ENCODE measurements at places on chromosomes 4 and X. TPM values are rescaled to one million over a fixed set of nuclear protein-coding genes. Genes with fewer than 3 reads are reported as not detected.

DNA sequence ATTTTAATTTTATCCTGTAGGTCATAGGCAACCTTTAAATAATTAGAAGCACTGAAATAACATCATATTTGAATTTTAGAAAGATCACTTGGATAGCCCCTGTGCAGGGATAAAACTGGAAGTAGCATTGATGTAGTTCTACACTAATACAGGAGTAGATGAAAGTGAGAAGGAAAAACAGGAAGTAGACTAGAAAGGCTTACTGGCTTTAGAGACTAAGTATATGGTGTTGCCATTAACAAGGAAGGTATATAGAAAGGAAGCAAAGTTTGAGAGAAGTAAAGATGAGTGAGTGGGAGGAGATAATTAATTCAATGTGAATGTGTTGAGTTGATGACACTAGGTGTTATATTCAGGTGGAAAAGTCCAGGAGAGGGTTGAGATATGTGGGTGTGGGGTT lies 73.1 kb upstream of the EPGN start:
- DNase-seq, result no peak

- no peak for DNase-seq
These were observed 52.9 kb upstream of the EDA start for GRCh38 chrX:69562904-69563578.

GRCh38 chrX:24982306-24982965 lies 33.3 kb downstream of the ARX start:
- DNase-seq, result no peak

- DNase-seq, result no peak
These were observed 484.0 kb upstream of the TECRL start for GRCh38 chr4:64893205-64893604.

GRCh38 chrX:49761481-49761880 lies 65.7 kb upstream of the PAGE1 start:
- DNase-seq, result no peak

GRCh38 chr4:81360737-81361136 lies 111.0 kb downstream of the RASGEF1B start:
- DNase-seq, result no peak

DNA sequence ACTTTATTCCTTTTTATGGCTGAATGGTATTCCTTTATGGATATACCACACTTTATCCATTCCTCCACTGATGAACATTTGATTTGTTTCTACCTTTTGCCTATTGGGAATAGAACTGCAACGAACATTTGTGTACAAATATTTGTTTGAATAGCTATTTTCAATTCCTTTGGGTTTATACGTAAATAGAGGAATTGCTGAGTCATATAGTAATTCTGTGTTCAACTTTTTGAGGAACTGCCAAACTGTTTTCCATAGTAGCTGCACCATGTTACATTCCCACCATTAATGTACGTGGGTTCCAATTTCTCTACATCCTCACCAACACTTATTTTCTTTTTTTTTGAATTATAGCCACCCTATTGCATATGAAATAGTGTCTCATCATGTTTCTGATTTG lies 156.5 kb upstream of the ATP6AP2 start:
- DNase-seq, result no peak

DNA sequence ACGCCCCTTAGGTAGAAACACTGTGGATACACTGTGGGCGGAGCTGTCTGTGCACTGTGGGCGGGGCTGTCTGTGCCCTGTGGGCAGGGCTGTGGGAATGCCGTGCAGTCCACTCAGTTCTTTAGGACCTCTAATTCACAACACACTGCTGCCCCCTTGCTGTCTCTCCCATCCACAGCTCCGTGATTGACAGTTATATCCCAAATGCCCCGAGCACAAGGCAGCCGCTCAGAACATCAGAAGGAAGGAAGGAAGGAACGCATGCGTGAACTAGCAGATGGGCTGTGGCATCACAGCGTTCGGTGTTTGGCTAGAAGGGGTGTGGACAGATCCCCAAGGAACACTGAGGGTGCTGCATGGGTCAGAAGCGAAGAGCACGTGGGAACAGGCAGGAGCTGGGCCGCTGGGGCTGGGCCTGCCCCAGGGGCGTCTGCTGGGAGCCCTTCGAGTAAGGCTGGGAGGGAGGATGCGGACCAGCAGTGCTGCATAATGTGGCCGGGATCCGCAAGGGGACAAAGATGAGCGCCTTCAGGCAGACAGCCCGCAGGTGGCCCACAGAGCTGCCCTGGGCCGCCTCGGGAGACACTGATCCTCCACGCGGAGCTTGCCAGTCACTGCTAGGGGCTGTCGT lies 29.8 kb downstream of the ACOX3 start:
- DNase-seq, result no peak

GRCh38 chrX:73213734-73214425 lies 771 bp downstream of the NAP1L2 start:
- DNase-seq, result no peak

DNA sequence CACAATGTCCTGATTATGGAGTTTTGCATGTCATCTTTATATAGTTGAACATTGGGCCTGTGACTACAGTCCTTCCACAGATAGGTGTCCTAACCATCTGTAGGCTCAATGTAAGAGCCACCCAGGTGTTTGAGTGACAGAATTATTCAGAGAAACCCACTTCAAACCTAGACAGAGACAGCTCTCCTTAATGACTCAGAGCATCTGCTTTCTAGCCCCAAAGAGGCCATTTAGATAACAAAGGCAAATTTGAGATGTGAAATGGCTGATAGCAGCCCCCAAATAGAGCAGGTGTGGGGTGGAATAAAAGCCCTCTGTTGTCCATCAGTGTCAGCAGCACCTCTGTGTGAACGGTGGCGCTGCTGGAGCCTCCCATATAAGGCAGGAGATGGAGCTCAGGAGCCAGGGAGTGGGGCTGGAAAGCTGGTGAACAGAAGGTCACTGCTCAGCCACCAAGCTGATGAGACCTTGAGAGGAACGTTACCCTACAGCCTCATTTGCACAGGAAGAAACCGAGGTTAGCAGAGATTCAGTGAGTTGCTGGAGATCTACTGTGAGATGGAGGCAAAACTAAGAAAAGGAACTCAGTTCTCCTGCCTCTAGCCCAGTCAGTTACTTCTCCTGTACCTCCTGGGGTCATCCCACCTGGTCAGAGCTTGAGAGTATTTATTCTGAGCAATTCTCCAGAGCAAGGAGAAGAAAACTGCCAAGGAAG lies 153.3 kb upstream of the LNX1 start:
- DNase-seq, result no peak

DNA sequence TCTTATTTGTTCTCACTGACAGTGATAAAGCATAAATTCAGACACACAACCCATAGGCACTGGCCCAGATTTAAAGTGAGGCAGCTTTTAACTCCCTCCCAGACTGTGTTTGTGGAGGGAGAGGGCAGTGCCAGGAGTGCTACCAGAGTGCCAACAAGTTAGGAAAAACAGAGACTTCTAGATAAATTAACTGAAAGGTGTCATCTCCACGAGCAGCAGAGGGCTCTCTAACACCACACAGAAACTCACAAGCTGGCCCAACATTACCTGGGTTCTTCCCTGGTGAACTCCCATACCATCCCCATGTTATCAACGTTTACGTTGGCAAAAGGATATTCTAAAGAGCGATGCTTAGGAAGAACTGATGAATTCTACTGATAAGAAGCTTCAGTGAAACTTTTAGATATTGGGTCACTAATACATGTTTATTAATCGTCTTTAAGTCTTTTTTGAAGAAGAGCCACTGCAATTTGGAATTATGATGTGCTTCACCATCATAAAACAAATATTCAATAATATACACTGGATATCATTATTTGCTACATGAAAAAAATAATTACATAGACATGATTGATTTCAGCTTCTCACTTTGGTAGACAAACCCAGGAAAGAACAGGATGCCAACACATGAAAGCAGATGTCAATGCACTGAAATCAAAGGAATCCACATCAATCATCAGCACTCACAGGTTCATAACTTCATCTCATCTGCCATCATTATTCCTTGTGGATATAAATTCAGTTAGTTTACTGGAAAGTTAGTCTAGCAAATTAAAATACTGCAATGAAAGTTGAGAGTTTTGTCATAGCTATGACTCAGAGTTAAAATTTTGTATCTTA lies 121.2 kb upstream of the NAP1L5 start:
- DNase-seq, result peak; percentile 54

- DNase-seq, result no peak
These were observed 594 bp downstream of the MSMO1 start for GRCh38 chr4:165328101-165328425.

DNA sequence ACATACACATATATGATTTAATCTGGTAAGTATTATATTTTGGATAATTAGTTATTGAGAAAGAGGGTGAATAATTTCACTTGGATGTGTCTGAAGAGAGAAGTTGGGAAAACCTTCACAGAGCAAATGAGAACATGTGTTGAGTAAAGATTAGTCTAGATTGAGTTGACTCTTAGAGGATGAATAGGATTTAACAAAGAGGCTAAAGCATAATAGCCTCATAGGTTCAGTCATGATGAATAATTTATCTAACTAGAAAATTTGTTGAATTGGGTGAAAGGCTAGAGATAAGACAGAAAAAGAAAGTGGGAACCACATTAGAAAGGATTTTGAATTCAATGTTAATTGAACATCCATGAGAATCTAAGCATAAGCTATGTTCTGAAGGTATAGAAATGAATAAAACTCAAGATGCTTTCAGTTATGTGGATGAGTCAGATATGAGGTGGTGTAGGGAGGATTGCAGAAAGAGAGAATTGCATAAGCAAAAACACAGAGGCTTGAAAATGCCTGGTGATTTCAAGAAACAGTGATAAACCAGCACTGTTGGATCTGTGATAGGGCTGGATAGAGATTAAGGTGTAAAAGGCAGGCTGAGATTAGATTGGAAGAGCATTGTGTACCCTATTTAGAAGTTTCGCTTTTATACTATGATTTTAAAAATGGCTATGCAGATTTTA lies 207.6 kb upstream of the NR3C2 start:
- DNase-seq, result no peak

GRCh38 chr4:180610324-180610723 lies 1632.9 kb upstream of the TENM3 start:
- DNase-seq, result no peak

- no peak for DNase-seq
These were observed 18.4 kb downstream of the MAML3 start for GRCh38 chr4:140135529-140136088.

- DNase-seq, result no peak
These were observed 291.7 kb downstream of the KCNIP4 start for GRCh38 chr4:21656832-21657231.

DNA sequence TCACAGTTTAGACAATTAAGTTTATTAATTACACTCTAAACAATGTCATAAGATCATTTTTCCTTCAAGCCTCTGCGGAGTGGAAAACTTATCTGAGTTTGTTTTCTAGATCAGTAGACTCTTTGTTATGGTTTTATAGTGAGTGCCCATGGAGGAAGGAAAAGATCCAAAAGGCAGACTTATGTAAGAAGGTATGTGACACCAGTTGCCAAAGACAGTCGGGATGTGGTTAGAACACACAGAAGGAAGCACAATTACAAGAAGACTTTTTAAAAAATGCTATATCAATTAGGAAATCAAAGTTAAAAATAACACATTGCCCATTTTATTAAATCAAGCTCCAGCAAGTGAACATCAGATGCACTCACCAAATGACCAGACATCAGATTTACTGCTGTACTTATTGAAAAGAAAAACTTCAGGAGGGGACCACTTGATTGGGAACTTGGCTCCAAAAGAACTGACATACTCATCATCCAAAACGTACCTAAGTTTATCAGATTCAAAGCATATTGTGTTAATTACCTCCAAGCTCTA lies 57.1 kb downstream of the NIPAL1 start:
- DNase-seq, result no peak

DNA sequence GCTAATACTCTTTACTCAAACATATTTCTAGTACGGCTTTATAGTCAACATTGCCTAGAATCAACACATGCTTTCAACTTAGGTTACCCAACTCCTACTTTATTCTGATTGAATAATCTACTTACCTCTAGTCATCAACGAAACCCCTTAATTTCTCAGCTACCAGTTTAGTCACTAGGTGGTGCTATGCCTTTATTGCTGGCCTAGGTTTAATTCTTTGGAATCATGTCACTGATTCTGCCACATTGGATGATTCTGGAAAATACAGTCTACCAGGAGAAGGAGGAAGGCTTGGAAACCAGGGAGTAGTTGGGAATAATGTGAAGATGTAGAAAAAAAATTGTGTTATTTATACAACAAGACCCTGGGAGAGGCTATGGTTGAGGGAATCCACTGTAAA lies 167.7 kb downstream of the DCAF12L2 start:
- no peak for DNase-seq

- DNase-seq, result no peak
These were observed 11.8 kb downstream of the IGFBP7 start for GRCh38 chr4:57098415-57098814.

GRCh38 chr4:169342159-169342860 lies 71.6 kb upstream of the SH3RF1 start:
- DNase-seq, result peak; percentile 22

- no peak for DNase-seq
These were observed 1.2 kb downstream of the PRKX start for GRCh38 chrX:3712051-3712869.

DNA sequence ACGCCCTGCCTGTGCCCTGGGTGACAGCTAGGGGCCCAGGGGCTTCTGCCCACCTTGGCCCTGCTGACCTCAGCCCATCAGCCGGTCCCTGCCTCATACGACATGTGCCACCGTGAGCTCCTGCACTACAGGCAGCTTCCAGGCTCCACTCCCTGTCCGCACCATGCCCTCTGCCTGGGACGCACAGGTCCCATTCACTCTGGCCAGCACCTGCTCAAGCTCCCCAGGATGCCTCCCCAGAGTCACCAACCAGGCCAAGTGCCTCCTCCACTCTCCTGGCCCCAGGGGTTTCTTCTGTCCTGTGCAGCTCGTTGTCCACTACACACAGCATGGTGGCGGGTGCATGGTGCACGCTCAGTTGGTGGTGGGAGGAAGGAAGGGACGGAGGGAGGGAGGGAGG lies 20.2 kb upstream of the MRFAP1 start:
- no peak for DNase-seq

DNA sequence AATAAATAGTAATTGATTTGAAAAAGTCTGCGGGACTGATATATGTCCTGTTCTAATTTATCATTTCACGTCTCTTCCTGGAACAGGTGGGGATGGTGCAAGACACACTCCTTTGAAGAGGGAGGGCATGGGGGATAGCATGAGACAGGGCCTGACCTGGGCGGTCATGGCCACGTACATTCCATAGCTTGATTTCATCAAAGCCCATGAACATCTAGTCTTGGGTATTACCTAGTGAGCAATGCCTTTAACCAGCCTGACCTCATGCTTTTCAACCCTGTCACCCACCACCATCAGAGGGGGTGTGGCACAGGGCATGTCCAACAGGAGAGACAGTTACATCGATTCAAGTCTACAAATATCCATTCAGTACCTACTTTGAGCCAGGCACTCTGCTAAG lies 52.3 kb upstream of the HOPX start:
- DNase-seq, result no peak

Gene PHKA1
- total RNA-seq, result 9.6 TPM

Gene CCNB3
- total RNA-seq, result 0.78 TPM

Gene SLC2A9
- total RNA-seq, result 10.4 TPM

Gene DCHS2
- 14.2 TPM for total RNA-seq

Gene SMIM10
- total RNA-seq, result 4.1 TPM

Gene PNMA6F
- not detected for total RNA-seq

Gene CXCL11
- not detected for total RNA-seq

Gene OPRPN
- total RNA-seq, result not detected

Gene RBM46
- 1.3 TPM for total RNA-seq

Gene DMRTC1B
- total RNA-seq, result not detected

Gene KCTD8
- total RNA-seq, result 0.86 TPM

Gene CFP
- 2.4 TPM for total RNA-seq

Gene LUZP4
- total RNA-seq, result not detected

Gene ADH1B
- total RNA-seq, result 144 TPM

Gene SPP1
- 3,399 TPM for total RNA-seq

Gene EMCN
- 13.9 TPM for total RNA-seq

Gene TMEM47
- total RNA-seq, result 27.5 TPM

Gene UGT2A1
- total RNA-seq, result not detected

Gene MMRN1
- 12.5 TPM for total RNA-seq

Measured in mucosa of gallbladder (tissue), 1 donor.